ENCODE measurements at places on chromosomes 2 and 18. TPM values are rescaled to one million over a fixed set of nuclear protein-coding genes. Genes with fewer than 3 reads are reported as not detected.

The MRPS9 gene
- 8.6 TPM for total RNA-seq

The SH3RF3 gene
- total RNA-seq = 0.54 TPM

The SULT1C2 gene
- under 0.01 TPM for total RNA-seq

The SERPINB12 gene
- not detected for total RNA-seq

The TGFA gene
- 0.27 TPM for total RNA-seq

The MTIF2 gene
- total RNA-seq = 19.1 TPM

The ARHGEF33 gene
- total RNA-seq = under 0.01 TPM

The PROM2 gene
- total RNA-seq = 0.54 TPM

The GALNT14 gene
- 12.9 TPM for total RNA-seq

The GNAL gene
- total RNA-seq = 0.27 TPM

The GALM gene
- total RNA-seq = 6.2 TPM

The FHL2 gene
- 31.8 TPM for total RNA-seq

The PAX8 gene
- 1.3 TPM for total RNA-seq

The GKN2 gene
- not detected for total RNA-seq

The EFR3B gene
- 0.27 TPM for total RNA-seq

The COL6A3 gene
- 0.54 TPM for total RNA-seq

The ZNF236 gene
- 20.7 TPM for total RNA-seq

The SMAD2 gene
- total RNA-seq = 13.5 TPM

The CAPN14 gene
- 1.9 TPM for total RNA-seq

The TDRD15 gene
- under 0.01 TPM for total RNA-seq

The ASTL gene
- 1.1 TPM for total RNA-seq

The CIB4 gene
- not detected for total RNA-seq

The AQP12A gene
- not detected for total RNA-seq

The LRRTM1 gene
- not detected for total RNA-seq

The MOGAT1 gene
- total RNA-seq = not detected

The LCT gene
- total RNA-seq = 0.27 TPM

The FAHD2B gene
- total RNA-seq = 28.3 TPM

The RUFY4 gene
- total RNA-seq = 1.1 TPM

The REEP1 gene
- under 0.01 TPM for total RNA-seq

The MC2R gene
- not detected for total RNA-seq

The LYG2 gene
- not detected for total RNA-seq

The UGT1A10 gene
- under 0.01 TPM for total RNA-seq

The IL1B gene
- total RNA-seq = 279 TPM
